ENCODE measurements at places on chromosomes 13 and 19. TPM values are rescaled to one million over a fixed set of nuclear protein-coding genes. Genes with fewer than 3 reads are reported as not detected.

DNA sequence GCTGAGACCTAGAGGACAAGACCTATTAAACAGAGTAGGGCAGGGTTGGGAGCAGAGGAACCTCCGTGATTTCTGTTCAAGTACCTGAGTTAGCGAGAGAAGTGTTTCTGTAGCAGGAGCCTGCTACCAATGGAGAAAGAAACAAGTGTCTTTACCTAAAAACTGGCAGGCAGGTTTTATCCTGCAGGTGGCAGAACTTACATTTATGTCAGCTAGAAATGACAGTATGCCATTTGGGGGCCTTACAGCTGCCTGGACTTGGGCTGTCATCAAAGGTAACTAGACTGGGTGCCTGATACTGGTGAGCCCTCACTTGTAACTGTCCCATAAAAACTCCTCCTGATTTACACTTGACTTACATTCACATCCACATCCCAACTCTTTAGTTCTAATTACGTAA lies 185.3 kb upstream of the MIR17HG start:
- H3K4me3 ChIP-seq, result no peak overlapping the region
- H3K27me3 ChIP-seq, result no peaks in the 10 kb centered on the region
- no peaks in the 10 kb centered on the region for H3K4me1 ChIP-seq
- H3K27ac ChIP-seq, result no peak overlapping the region

DNA sequence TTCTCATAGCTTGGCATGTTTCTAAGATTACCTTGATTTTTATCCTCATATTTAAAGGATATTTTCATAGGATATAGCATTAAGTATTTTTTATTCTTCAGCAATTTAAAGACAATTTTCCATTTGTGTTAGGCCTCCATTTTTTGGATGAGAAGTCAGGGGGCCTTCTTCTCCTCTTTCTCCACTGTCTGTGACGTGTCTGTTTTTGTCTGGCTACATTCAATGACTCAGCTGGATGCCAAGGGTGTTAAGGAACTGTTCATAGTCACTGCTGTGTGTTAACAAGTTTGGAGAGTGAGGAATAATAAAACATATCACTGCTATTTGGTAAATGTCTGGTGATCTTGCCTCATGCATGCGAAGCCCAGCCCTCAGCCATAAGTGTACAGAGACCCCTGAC lies 36.4 kb downstream of the ZNF582 start:
- H3K36me3 ChIP-seq, result no peaks in the 10 kb centered on the region
- no peak overlapping the region for H3K27ac ChIP-seq
- no peaks in the 10 kb centered on the region for H3K4me1 ChIP-seq
- no peak for DNase-seq
- H3K4me3 ChIP-seq, result no peak overlapping the region

GRCh38 chr13:22219709-22220108 lies 548.8 kb downstream of the FGF9 start:
- no peak for DNase-seq
- no peaks in the 10 kb centered on the region for H3K36me3 ChIP-seq
- no peaks in the 10 kb centered on the region for H3K4me1 ChIP-seq
- no peak overlapping the region for H3K27ac ChIP-seq

DNA sequence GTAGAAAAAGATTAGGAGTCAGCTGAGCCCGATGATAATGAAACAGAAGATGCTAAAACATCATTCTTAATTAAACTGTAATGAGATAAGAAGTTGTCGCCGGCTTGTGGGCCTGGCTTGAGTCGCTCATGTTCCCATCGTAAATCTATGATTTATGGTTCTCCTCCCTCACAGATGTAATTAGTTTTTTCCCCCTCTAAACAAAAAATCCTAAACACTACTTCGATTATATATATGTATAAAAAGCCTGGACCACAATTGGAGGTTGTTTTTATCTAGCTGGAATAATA lies 151.3 kb downstream of the PTPRS start:
- no peaks in the 10 kb centered on the region for H3K36me3 ChIP-seq
- H3K27ac ChIP-seq, result no peak overlapping the region
- no peak for DNase-seq
- H3K27me3 ChIP-seq, result no peaks in the 10 kb centered on the region
- H3K4me1 ChIP-seq, result no peaks in the 10 kb centered on the region
- H3K4me3 ChIP-seq, result no peak overlapping the region

DNA sequence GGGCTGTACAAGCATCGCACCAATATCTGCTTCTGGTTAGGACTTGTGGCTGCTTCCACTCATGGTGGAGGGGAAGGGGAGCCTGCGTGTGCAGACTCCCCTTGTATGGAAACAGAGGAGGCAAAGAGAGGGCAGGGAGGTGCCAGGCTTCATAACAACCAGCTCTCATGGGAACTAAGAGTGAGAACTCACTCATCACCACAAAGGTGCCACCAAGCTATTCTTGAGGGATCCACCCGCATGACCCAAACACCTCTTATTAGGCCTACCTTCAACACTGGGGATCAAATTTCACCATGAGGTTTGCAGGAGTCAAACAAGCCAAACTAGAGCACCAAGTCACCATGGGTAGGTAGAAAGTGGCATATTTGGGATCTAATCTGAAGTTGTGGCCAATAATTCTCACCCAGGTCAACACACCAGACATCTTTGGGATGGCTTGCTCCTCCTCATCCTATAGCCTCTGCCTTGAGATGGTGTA lies 46.4 kb downstream of the RUBCNL start:
- no peak overlapping the region for H3K4me3 ChIP-seq
- no peak for DNase-seq
- no peaks in the 10 kb centered on the region for H3K36me3 ChIP-seq

DNA sequence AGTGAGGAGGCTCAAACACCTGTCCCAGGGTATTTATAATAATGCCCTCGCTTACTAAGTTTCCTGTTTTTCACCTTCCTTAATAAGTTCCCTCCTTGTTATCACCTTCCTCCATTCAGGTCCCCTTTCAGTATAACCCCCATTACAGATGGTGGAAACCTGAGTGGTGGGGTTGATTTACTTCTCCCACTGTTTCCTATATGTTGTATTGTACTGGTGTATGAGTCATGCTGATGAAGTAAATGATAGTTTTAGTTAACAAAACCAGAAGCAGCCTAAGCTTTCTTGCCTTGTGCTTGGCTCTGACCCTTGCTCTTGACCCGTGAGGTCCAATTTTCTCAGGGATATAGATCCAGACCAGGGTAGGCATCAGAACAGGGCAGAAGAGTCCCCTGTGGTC lies 22.3 kb upstream of the TNFSF11 start:
- H3K36me3 ChIP-seq, result no peaks in the 10 kb centered on the region
- no peak for DNase-seq
- H3K27ac ChIP-seq, result no peak overlapping the region
- H3K27me3 ChIP-seq, result no peaks in the 10 kb centered on the region
- peaks cover 29% of the 10 kb centered on the region for H3K4me1 ChIP-seq
- H3K4me3 ChIP-seq, result no peak overlapping the region

DNA sequence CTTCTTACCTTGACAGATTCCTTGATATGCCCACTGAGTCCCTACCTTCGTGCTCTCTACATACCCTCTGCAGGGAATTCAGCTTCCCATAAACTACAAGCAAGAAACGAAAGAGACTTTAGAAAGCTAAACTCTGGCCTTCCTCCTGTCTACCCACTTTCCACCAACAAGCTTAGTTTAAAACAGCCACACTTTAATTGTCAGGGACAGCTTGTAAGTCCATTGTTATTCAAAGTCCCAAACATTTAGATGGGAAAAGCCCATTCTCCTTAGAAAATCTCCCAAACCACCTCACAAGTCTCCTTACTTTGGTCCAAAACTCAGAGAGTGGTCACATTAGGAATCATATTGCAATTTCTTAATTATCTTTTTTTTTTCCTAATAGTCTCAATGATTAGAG lies 2695.8 kb downstream of the PCDH9 start:
- H3K27me3 ChIP-seq, result no peaks in the 10 kb centered on the region
- H3K4me1 ChIP-seq, result no peaks in the 10 kb centered on the region
- no peak for DNase-seq
- no peak overlapping the region for H3K27ac ChIP-seq

DNA sequence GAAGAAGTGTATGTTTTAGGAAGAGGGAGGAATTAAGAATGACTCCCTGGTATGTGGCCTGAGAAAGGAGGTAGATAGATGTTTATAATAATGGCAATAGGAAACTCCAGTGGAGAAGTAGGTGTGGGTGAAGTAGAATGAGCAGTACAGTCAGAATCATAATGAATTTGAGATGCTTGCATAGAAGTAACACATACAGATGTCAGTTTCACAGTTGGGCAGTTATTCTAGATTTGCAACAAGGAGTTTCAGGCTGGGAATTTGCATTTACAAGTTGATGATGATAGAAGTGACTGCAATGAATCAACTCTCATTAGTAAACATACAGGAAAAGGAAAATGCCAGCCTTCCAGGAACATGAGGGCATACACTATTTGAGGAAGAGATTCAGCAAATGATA lies 149.0 kb downstream of the SLITRK1 start:
- H3K36me3 ChIP-seq, result no peaks in the 10 kb centered on the region
- H3K27me3 ChIP-seq, result no peaks in the 10 kb centered on the region
- no peak overlapping the region for H3K27ac ChIP-seq
- H3K4me3 ChIP-seq, result no peak overlapping the region

DNA sequence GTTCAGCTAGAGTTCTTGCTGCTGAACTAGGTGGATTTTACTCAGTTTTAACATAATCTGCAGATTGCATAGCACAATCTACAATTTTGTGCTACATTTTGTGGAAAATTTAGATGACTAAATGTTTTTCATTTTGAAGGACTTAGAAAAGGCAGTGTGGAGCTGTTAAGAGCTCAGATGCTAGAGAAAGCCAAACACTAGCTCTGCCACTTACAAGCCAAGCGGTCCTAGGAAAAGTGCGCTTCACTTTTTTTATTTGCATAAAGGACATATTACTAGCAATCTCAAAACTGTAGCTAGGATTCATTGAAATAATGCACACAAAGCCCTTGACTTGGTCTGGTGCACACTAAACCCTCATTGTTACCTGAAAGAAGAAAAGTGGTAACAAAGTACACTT lies 8.1 kb upstream of the CSNK1A1L start:
- H3K4me3 ChIP-seq, result no peak overlapping the region
- no peaks in the 10 kb centered on the region for H3K27me3 ChIP-seq
- no peak overlapping the region for H3K27ac ChIP-seq
- DNase-seq, result no peak
- peaks cover 6% of the 10 kb centered on the region for H3K4me1 ChIP-seq

DNA sequence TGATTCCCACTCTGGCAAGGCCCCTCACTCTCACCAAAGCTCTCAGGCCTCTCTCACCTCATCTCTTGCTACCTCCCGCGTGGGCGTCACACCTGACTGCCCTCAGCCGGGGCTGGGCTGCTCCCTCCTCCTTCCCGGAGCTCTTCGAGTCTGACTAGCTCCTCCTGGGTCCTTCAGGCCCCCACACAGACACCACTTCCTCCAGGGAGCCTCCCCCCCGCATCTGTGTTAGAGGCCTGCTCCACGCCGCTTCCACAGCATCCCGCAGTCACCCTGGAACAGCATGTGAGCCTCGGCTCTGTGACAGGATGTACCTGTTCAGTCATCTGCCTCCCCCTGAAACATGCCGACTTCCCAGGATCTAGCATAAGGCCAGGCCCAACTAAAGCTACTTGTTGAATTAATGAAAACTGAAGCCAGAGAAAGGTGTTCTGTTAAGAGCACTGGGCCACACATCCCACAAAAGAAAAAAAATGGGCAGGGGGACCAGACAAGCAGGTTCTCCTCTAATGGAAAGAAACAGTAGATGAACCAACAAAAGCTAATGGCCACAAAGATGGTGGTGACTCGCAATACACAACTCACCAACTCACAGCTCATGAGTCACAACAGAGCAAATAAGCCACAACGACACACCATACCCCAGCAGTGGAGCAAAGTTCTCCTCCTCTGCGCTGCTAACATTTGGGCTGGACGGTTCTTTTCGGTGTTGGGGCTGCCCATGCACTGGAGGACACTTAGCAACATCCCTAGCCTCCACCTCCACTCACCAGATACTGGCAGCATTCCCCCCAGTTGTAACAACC lies 3.0 kb downstream of the PPP6R1 start:
- H3K4me1 ChIP-seq, result peaks cover 44% of the 10 kb centered on the region
- H3K4me3 ChIP-seq, result no peak overlapping the region
- no peaks in the 10 kb centered on the region for H3K36me3 ChIP-seq
- DNase-seq, result no peak
- no peaks in the 10 kb centered on the region for H3K27me3 ChIP-seq

DNA sequence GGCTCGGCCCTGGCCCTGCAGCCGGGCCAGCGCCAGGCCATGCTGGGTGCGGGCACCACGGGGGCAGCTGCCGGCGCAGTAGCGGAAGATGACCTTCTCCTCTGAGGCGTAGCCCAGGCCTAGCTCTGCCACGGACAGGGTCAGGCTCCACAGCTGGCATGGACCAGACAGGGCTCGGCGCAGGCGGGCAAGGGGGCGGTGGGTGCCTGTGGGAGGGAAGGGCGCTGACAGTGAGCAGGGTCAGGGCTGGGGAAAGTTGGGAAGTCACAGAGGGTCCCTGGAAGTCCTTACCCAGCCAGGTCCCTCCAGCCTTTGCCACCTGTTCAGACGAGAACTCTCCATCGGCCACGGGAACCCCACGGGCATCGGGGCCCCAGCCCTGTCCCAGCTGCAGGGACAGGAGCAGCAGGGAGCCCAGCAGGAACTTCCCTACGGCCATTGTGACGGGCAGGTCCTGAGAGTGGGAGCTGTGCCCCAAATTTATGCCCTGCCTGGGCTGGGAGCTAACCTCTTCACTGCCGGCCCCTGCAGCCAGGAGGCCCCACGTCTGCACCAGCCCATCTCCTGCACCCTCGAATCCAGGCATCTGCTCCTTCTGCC lies at the start of gene PSPN:
Gene PSPN (minus strand): TSS at position 523 of the 600 bp plus-strand sequence. CDS start 84 bp downstream, at position 439.
- no peak for DNase-seq
- no peak within 1 kb of the TSS for H3K27ac ChIP-seq
- peaks cover 9% of the 10 kb centered on the region for H3K36me3 ChIP-seq
- no peaks in the 10 kb centered on the region for H3K27me3 ChIP-seq

DNA sequence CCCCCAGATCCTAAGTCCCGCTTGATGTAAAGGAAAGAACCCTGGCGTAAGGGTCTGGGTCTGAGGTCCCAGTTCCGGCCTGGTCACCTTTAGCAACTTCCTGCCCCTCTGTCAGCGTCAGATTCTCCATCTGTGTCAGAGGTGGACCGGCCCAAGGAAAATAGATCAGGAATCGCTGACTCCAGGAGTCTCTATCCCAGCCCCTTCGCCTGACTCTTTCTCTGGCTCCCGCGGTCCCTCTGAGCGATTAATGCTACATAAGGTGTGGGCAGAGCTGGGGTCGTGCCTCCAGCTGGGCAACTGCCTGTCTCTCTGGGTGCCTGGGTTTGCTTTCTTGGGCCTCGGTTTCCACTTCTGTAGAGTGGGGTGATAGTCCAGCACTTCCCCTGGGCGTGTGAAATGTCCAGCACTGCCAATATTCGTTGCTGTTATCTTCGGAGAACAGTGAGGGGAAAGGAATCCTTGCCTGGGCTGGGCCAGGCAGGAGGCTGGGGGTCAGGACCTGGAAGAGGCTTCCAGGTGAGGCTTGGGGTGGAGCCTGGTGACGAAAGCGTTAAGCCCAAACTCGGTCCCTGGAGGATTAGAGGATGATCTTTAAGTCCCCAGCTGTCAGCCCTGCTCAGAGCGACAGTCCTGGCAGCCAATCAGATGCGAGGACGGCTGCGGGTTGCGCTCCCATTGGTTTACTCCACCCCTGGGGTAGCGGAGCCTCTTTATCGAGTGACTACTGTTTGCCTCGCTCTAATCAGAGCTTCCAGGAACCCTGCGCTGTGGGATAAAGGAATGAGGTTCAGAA lies 767 bp downstream of the ABCA7 start:
- H3K27me3 ChIP-seq, result no peaks in the 10 kb centered on the region
- peak; percentile 92 for DNase-seq
- peaks cover 30% of the 10 kb centered on the region for H3K4me1 ChIP-seq
- H3K36me3 ChIP-seq, result no peaks in the 10 kb centered on the region

ZNF709 gene
- 3.1 TPM for total RNA-seq

PRMT1 gene
- 45.4 TPM for total RNA-seq

DNAAF3 gene
- 1.6 TPM for total RNA-seq

C1QTNF9 gene
- 0.78 TPM for total RNA-seq

ZNF699 gene
- total RNA-seq, result 3.4 TPM

MYH14 gene
- total RNA-seq, result 40.9 TPM

KASH5 gene
- total RNA-seq, result 2.6 TPM

GSX1 gene
- not detected for total RNA-seq

CDX2 gene
- total RNA-seq, result 1.3 TPM

Measured in body of pancreas (tissue), 4 donors.